Immature natural killer cell (primary cell): ENCODE measurements at places on chromosomes 13 and 19.

- no peak for DNase-seq
Measured at GRCh38 chr19:43362179-43362578, 8.7 kb downstream of the CD177 start.

DNA sequence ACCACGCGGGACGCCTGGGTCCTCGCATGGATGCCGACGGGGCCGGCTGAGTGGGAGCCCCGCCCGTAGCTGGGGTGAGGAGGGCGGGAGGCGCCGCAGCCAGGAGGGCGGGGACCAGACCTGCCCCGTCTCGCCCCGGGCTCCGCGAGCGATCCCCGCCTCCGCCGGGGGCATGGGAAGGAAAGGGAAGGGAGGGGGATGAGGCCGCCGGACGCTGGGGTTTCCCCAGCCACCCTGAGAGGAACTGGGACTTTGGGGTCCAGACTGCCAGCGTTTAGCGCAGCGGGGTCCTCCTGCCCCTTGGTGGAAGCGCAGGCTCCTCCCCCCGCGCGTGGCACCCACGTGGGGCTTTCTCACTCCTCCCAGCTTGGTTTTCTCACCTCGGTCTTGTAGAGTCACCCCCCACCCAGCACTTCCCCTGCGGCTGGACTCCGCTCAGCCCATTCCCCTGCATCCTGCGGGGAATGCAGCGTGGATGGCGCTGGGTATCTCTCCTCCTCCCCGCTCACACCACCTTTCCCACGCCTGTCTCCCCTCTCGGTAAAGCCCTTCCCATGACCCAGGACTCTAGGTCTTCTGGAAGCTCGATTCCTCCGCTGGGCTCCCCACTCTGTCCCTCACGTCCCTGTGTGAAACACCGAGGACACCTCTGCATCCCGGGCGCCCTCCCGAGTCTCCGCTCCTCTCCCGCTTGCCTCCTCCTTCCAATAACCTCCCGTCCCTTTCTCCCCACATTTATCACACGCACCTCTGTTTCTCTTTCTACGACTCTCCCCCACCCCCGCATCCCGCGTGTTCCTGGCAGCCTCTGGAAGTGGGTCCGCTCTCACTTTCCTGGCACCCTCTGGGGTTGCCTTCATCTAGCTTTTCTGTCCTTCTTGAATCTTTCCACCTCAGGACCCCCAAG is 2.1 kb downstream of the TGFB1 start:
- peak; percentile 98 for DNase-seq

DNA sequence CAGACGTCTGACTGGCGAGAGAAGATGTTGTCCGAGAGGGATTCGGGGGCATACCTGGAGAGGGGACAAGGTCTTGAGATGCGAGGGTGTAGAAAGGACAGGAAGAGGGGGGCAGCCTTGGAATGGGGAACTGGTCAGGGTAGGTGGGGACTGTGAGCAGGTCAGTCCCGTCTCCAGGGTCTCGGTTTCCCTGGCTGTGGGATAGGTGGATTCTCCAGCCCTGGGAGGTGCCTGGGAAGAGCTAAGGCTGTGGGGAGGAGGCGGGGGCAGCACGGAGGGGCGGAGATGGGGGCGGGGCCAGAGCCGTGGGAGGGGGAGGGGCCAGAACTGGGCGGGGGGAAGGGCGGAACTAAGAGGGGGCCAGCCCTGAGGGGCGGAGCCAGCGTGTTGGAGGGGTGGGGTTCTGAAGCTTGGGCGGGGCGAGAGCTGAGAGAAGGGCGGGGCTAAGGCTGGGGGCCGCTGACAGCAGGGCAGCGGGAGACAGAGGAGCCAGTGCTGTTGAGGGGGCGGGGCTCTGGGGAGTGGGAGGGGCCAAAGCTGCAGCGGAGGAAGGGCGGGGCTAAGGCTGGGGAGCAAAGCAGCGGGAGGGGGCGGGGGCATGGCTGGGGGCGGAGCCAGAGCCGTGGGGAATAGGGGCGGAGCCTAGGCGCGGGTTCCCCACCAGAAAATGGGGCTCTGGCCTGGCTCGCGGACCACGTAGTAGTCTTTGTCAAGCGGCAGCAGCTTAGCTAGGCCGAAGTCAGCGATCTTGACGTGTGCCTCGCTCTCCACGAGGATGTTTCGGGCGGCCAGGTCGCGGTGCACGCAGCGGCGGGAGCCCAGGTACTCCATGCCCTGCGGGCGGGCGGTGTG is 9.5 kb upstream of the INSL3 start:
- no peak for DNase-seq

- no peak for DNase-seq
Measured at GRCh38 chr13:81986308-81986707, 1645.4 kb upstream of the SPRY2 start.

DNA sequence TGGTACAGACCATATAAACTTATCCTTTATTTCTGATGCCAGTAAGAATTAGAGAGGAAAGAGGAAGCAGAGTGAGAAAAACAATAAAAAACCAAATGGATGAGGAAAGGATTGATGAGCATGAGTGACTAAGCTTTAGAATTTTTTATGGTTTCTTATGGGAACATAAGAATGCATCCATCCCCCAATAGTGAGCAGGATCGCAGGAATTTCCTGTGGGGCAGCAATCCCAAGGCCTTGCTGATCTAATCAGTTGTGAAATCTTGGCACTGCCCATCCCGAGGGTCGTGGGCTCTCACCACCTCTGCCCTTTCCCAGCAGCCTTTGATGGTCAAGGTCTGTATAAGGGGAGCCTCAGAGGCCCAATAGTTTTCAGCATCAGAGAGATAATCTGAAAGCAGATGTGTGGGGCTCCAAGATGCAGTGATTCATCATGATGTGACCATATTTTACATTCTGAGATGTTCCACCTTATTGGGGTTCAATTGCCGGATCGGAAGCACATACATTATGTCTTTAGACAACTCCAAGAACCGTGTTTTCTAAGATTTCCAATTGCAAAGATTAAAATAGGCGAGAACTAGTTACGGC is 222.1 kb downstream of the DNAJC15 start:
- DNase-seq, result no peak
